Right ventricle myocardium superior (tissue), 1 donor: ENCODE measurements at places on chromosomes 13 and 19.

- no peak for DNase-seq
Observed at GRCh38 chr13:105740739-105741138, 794.7 kb downstream of the EFNB2 start.

GRCh38 chr13:67620665-67621064 lies 390.5 kb upstream of the PCDH9 start:
- DNase-seq: no peak

GRCh38 chr19:1045247-1045603 lies 5.3 kb downstream of the ABCA7 start:
- DNase-seq: no peak

- DNase-seq: peak; percentile 10
Observed at GRCh38 chr19:29515706-29516357, 10.0 kb upstream of the VSTM2B start.

DNA sequence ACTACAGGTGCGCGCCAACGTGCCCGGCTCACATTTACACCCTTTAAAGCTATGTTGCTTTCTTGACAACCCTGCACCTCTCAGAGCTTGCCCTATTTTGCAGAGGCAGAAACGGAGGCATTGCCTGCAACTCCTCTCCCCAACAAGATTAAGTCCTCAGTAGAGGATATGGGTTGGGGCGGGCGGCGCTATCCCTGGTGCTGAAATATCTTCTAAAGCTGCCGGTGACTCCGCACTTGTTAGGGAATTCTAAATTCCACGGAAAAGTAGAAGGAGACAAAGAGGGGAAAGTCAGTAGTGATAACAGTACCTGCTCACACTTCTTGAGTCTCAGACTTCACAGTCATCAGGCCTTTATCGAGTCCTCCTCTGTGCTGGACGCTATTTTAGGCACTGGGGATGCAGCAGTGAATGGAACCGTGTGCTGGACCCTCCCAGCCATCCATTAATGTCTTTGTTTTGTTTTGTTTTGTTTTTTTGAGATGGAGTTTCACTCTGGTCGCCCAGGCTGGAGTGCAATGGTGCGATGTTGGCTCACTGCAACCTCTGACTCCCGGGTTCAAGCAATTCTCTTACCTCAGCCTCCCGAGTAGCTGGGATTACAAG lies 18.0 kb downstream of the SLC5A5 start:
- no peak for DNase-seq

- no peak for DNase-seq
Observed at GRCh38 chr13:35252536-35253205, 223.8 kb downstream of the MAB21L1 start.

DNA sequence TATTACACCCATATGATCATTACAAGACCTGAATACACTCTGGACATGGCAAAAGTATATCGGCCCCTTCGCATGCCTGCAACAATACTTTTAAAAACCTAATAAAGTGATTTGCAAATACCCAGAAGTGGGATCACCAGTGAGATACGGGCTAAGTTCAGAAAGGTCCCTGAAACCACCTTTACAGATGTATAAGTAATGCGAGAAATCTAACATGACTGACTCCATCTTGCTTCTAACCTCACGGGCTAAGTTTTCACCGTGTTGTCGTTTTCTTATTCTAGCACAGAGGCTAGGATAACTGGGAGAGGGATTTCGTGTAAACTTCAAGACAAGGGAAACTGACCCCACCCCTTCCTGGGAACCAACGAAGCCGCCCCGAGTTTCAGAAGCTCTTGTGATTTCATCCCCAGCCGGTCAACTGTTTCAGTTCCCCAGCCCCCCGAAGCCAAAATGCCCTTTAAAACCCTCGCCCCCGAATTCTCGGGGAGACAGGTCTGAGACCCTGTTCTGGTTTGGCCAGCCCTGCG lies 703 bp downstream of the NEK3 start:
- peak; percentile 50 for DNase-seq

DNA sequence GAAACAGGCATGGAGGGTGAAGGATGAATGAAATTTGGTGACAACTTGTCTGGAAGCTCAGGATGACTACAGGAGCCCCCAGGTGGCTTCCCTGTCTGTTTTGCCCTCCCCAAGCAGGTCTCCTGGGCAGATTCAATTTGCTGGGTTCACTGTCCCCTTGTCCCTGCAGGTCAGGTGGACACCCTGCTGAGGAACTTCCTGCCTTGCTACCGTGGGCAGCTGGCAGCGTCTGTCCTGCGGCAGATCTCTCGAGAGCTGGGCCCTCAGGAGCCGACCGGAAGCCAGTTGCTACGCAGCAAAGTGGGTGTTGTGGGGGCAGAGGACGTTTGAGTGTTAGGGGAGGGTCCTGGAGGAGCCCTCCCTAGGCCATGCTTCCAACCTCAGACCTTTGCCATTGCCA lies 19.1 kb downstream of the PGLS start:
- no peak for DNase-seq

GRCh38 chr19:29538651-29539050 lies 12.9 kb downstream of the VSTM2B start:
- DNase-seq: no peak

- no peak for DNase-seq
Observed at GRCh38 chr13:33751151-33751550, 66.8 kb upstream of the RFC3 start.

- no peak for DNase-seq
Observed at GRCh38 chr13:30453727-30454126, 12.0 kb downstream of the HMGB1 start.

DNA sequence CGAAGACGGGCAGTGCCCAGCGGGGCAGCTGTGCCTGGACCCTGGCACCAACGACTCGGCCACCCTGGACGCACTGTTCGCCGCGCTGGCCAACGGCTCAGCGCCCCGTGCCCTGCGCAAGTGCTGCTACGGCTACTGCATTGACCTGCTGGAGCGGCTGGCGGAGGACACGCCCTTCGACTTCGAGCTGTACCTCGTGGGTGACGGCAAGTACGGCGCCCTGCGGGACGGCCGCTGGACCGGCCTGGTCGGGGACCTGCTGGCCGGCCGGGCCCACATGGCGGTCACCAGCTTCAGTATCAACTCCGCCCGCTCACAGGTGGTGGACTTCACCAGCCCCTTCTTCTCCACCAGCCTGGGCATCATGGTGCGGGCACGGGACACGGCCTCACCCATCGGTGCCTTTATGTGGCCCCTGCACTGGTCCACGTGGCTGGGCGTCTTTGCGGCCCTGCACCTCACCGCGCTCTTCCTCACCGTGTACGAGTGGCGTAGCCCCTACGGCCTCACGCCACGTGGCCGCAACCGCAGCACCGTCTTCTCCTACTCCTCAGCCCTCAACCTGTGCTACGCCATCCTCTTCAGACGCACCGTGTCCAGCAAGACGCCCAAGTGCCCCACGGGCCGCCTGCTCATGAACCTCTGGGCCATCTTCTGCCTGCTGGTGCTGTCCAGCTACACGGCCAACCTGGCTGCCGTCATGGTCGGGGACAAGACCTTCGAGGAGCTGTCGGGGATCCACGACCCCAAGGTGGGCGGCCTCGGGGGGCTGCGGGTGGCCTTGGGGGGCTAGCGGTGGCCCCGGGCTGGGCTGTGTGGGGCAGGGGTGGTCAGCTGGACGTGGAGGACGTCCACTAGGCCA lies 4.8 kb downstream of the GRIN3B start:
- no peak for DNase-seq

DNA sequence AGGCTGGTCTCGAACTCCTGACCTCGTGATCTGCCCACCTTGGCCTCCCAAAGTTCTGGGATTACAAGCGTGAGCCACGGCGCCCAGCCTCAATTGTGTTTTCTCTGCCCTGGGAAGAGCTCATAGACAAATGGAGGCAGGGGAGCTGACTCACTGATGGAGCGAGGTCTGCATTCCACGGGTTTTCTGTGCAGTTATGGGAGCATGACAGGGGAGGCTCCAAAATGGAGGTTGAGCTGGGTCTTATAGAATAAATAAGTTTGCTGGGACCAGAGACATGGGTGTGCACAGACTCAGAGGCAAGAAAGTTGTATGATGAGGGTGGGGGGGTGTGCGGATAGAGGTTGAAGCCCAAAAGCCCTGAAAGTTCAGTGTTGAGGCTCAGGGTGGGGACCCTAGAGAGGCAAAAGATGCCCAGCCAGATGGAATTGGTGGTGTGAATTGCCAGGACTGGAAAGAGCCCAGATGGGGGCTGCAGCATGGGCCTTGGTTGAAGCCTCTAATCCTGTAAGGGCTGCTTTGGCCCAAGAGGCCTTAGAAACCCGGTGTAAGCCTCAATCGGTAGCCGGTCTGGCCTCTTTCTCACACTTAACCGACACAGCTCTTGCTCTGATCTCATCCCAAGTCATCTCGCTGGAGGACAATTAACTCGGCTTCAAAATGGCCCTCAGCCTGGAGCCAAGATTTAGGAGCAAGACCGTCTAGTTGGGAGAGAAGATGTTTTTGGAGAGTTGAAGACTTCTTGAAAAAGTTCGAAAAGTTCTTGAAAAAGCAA lies 1.9 kb downstream of the TPM4 start:
- no peak for DNase-seq

DNA sequence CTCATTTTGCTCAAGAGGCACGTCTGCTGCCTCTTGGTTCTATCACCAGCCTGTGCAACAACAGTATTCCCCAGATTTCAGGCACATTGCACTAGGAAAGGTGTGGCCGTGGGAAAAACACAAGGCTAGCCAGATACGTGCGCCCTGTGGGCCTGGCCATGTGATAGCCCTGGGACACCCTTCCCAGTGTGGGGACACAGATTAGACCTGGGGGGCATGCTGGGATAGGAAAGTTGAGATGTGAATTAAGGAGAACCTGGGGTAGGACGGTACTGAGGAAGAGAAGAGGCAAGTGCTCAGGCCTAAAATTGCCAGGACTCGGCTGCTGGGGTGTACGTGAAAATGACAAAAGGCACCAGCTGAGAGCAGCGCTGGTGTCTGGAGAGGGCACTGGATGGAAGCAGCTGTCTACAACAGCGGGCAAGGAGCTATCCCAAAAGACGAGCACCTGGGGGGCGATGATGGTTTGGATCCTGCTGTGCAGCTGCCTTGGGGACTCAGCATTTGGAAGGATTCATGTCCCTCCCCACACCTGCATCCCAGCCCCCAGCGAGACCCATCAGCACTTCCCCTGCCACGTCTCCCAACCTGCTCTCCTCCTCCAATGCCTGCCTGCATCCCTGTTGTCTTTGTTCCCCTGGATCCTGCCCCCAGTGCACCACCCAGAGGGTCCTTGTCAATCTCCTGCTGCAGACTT lies 54.3 kb downstream of the GGACT start:
- no peak for DNase-seq

DNA sequence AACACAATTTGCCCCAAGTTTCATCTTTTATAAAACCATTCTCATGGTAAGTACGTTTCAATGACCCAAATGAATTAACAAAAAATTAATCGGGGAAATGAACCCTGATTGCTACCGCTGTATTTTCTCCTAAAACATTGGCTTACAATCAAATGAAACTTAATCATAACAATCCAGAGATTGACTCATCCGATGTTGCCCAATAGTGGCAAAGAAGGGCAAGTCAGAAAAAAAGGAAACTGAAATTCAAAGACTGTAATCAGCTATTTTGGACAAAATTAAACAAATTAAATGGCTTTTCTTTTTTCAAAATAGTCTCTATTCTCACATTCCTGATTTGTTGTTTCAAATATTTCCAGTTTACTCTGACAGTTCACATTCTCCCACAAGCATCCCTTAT lies 3.9 kb upstream of the ACOD1 start:
- no peak for DNase-seq

DNA sequence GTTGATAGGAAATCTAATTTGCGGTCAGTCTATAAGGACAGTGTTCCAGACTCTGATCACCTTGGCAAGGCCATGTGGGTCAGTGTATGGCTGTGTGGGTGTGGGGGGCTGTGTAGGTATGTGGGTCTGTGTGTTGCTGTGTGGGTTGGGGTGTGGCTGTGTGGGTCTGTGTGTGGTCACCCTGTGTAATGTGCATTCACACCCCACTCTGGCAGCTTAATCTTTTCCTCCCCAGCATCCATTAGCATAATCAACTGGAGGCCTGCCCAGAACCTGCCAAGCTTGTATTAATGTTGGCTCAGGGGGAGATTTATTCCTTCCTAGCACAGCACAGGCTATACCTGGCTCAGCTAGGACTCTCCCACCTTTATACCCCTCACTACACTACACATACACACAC lies 203.2 kb downstream of the TUBA3C start:
- DNase-seq: no peak

GRCh38 chr19:5997371-5997770 lies 19.4 kb upstream of the RANBP3 start:
- no peak for DNase-seq

- no peak for DNase-seq
Observed at GRCh38 chr19:54952591-54953344, 5.4 kb upstream of the NLRP7 start.

GRCh38 chr19:5492635-5493409 lies 37.6 kb downstream of the ZNRF4 start:
- no peak for DNase-seq

DNA sequence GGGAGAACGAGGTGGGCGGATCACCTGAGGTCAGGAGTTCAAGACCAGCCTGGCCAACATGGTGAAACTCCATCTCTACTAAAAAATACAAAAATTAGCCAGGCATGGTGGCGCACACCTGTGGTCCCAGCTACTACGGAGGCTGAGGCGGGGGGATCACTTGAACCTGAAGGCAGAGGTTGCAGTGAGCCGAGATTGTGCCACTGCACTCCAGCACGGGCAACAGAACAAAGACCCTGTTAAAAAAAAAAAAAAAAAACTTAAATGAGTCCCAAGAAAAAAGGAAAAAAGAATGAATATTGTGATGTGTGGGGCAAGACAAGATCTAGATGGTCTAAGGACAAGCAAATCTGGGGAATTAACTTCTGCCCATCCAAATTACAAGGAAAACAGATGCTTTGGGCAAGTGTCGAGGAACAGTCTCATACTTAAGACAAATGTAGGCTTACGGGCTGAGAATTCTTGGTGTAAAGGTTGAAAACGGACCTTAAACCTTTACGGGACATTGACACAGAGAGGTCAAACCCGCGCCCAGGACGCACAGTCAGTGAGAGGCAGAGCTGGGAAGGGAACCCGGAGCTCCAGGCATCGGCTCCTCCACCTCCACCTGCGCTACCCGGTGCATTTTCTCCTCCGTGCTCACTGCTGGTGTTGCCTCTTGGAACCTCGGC lies 656 bp upstream of the ZNF324 start:
- DNase-seq: no peak

GRCh38 chr19:17966129-17966483 lies 801 bp upstream of the KCNN1 start:
- no peak for DNase-seq

- DNase-seq: no peak
Observed at GRCh38 chr13:51148952-51149573, 38.0 kb upstream of the C13orf42 start.

- peak; percentile 92 for DNase-seq
Observed at GRCh38 chr19:55580628-55581144, at the start of gene ZNF579. Gene ZNF579, minus strand, starts transcription at chr19:55580848. Its CDS starts 1,209 bp downstream, at chr19:55579639.

DNA sequence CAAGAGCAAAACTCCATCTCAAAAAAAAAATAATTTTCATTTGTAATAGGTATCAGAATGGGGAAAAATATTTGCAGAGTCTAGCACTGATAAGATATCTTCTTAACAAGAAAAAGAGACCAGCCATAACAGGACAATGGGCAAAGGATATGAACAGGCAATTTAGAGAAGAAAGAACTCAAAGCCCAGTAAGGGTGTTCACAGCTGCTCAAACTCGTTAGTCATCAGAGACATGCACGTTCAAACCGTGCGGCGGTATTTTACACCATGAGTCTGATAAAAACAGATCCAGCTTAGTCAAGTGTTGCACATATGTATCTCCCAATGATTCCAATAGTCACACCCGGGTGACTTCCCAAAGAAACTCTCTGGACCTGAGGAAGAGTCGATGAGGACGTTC lies 13.7 kb upstream of the NCCRP1 start:
- no peak for DNase-seq

- DNase-seq: no peak
Observed at GRCh38 chr19:45640849-45641273, 1.7 kb upstream of the EML2 start.
